ENCODE measurements at places on chromosomes 5 and 9.

DNA sequence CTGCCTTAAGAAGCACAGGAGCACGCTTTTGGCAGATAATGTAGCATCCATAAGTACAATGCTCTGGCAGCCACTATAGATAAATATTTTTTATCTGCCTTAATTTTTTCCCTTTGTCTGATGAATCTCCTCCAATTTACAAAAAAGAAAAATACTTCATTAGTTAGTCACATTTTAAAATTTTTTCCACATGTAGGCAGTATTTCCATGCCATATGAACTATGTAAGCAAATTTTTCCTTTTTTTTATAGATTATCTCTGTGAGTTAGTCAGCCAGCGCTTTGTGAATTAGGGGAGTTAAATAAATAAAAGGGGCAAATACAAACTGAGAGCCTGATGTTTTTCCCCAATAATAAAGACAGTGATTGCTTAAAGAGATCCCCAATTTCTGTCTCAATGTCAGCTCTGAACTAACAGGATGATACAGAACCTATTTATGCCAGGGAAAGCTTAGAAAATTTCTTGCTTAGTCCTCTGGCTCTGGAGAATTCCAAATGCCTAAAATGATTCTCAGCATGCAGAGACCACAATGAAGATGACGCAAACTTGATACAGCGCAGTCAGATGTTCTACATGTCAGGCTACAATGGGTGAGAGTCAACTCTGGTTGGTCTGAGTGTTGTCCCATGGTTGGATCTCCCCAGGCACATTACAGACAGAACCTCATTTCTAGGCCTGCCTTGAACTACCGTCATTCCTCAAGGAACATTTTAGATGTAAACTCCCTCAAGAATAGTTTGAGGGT is 390.4 kb upstream of the CDH6 start:
- no peak for DNase-seq

GRCh38 chr5:104171958-104172690 is 609.5 kb upstream of the NUDT12 start:
- no peak for DNase-seq

DNA sequence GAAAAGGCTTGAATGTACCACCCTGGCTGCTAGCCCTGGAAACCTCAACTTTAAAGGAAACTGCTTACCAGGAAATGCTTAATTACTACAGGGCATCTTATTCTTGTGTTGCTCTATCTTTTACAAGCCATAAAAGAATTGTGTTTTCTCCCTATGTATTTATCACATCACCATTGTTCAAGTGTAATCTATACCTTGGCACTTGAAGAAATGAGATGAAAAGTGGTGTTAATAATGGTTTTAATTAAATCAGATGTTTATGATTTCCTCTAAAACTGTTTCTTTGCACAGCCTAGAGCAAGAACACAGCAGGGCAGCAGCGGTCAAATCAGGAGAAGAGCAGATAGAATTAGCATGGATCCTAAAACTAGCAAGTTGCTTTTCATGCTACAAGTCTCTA is 131.8 kb upstream of the RGMB start:
- DNase-seq, result no peak

DNA sequence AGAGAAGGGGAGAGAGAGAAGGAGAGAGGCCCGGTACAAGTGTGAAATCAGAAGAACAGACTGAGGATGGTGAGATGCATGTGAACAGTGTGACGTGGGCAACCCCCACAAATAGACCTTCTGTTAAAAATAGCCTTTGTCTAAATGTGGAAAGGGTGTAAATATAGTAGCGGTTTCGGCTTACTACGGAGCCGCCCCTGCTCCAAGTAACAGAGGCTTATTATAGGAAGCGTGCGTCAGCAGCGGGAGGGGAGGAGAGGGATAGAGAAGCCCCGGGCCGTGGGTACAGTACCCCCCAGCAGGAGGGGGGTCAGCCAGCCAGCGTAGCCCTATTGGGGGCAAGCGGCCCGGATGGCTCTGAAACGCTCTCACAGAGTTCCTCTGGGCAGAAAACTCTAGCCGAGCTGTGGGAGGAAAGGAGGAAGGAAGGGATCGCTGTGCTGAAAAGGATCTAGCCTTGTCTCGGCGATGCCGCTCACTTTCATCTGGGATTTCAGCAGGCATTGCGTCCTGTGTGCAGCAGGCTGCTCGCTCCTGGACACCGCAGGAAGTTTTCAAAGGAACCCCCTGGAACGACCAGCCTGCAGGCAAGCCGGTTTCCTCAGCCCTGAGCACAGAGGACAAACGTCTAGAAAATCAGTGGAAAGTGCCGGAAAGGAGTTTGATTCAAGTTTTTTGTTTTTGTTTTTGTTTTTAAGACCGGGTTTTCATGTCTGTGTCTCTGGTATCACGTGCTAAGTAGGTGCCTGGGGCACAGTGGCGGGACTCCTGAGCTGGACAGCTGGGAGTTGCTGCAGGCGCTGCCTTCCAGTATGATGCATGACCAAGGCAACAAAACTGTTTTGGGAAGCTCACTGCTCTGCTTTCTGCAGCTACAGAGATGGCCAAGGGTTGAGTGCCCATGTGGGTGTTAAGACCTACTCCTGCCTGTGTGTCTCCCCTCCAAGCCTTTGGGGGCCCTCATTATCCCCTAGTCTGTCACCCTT is 146.6 kb downstream of the SEC61B start:
- no peak for DNase-seq

DNA sequence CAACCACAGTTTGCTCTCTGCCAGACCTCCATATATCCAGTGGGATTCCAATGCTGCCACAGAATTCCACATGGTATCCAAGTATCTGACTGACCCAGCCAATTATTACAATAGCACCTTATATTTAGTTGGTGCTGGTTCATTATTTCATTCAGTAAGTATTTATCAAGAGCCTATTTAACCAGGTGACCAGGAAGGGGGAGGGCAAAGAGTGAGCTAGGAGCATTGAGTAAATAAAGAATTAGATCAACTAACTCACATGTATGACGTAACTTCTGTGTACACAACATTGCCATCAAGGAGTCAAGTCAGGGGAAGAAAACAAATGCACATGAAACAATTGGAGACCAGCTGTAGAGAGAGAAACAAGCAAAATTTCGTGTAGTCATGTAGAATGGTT is 207.1 kb upstream of the PAPPA start:
- DNase-seq, result no peak

DNA sequence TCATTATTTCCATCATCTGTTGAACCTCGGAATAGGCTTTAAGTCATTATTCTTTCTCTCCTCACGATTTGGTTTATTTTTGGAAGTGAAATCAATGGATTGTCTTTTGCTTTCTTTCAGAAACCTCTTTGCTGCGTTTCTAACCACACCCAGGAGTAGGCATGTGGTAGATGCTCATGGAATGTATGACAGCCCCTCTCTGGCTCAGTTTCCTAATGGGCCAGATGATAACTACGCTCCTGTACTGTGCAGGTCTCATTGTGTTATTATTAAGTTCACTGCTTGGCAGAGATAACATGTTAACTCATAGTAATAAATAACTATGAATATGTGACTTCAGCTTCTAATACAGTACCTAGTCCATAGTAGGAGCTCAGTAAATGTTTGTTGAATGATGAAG is 175.5 kb upstream of the KLF4 start:
- no peak for DNase-seq

DNA sequence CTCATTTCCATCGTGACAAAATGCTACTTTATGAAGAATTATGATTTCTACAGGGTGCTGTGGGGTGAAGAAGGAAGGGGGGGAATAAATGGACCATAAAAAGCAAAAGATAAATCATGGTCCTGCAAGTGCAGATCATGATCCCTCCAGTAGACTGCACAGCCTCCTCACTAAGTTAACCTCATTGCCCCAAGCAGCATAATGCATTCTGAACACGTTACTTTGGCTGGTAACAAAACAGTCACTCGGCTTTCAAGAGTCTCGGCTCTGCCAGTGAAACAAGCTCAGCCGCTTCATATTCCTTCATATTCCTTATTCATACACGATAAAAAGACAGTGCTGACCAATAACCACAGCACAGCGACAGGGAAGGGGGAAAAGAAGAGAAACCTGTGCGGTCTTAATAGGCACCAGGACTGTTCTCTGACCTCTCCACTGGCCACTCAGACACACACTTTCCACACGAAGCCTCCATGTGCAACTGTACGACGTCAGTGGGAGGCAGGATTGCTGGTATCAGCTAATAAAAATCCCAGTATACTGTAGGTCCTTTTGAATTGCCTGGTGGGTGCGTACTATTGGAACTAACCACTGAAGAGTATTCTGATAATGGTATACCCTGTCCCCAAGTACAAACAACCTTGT is 60.5 kb downstream of the ANKH start:
- no peak for DNase-seq

DNA sequence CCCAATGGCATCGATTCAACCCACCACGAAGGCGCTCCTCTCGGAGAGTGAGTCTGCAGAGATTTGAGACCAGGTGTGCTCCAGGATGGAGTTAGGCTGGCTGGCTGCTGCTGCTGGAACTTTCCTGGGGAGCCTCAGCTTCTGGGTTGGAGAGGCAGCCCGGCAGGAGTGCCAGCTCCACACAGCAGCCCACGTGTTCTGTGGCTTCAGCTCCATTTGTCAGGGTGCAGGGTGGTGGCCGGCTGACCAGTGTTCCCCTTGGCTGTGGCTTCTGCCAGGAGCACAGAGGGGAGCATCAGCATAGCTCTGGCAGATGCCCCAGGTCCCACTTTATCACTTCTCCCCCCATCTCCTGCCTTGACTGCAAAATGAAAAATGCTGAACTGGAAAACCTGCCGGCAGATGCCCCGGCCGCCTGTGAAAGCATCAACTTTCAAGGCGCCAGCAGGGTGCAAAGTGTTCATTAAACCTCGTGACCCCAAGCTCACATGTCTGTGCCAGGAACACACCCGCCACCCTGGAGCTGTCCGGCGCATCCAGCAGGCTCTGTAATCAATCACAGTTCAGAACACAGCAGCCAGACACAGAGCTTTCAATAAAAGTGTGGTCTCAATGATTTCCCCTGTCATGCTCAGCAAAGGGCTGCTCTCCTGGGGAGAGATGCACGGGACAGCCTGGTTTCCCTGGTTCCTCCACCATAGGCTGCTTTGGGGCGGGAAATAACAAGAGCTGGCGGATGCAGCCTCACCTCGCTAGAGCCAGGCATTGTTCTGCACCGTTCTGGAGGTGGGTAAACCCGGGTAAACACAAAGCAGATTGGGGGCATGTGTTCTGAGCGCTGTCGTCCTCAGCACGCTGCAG is 53.2 kb downstream of the TRIP13 start:
- no peak for DNase-seq

GRCh38 chr5:137575847-137576246 is 76.7 kb upstream of the SPOCK1 start:
- DNase-seq, result no peak

All from esophagus squamous epithelium (tissue), 5 donors.